ENCODE measurements at places on chromosomes 6 and 20.
A peak's percentile ranks its signal among the peaks of the same experiment; 100 is the strongest.

GRCh38 chr6:4907602-4908001 lies 96.2 kb downstream of the RPP40 start:
- no peak for DNase-seq

DNA sequence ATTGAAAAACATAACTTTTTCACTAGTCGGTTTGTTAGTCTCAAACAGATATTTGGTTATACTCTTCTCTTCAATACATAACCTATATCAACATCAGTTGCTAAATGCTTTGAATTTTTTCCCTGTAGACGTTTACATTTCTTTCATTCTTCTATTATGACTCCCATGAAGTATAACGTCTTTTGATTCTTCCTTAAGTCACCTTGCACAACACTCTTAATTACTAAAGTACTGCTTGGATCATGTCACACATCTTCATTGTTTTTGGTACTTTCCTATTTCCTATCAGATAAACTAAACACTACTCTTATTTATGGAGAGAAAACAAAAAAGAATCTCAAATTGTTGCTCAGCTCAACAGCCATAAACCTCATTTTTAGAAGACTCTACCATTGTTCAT lies 23.0 kb upstream of the BMP5 start:
- no peak for DNase-seq

DNA sequence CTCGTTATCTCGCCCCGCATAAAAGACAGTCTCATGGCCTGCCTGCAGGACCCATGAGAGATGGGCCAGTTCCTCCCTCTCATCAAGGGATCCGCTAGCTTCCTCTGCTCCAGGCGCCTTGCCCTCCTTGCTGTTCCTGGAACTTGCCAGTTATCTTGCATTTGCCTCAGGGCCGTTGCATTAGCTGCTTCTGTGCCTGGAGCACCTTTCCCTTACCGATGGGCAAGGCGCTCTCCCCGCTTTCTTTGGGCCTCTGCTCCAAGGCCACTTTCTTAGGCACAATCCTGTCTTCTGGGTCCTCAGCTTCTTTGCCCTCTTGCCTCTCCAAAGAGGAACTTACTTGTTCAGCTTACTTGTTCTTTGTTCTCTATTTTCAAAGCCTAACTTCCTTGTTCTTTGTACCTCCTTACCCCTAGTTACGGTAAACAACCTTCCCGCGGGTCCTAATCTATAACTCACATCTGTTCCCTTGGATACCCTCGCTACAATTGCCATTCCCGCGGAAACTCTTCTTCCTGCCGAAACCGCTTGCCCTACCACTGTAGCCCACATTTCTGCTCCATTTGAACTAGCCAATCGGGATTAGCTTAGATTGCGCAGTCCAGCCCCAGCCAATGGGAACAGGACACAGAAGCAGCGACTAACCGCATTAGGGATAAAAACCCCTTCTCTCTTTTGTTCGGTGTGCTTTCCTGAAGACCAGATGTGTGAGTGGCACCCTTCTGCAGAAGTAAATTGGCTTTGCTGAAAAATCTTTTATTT lies 887 bp upstream of the NSFL1C start:
- DNase-seq = peak; percentile 4

DNA sequence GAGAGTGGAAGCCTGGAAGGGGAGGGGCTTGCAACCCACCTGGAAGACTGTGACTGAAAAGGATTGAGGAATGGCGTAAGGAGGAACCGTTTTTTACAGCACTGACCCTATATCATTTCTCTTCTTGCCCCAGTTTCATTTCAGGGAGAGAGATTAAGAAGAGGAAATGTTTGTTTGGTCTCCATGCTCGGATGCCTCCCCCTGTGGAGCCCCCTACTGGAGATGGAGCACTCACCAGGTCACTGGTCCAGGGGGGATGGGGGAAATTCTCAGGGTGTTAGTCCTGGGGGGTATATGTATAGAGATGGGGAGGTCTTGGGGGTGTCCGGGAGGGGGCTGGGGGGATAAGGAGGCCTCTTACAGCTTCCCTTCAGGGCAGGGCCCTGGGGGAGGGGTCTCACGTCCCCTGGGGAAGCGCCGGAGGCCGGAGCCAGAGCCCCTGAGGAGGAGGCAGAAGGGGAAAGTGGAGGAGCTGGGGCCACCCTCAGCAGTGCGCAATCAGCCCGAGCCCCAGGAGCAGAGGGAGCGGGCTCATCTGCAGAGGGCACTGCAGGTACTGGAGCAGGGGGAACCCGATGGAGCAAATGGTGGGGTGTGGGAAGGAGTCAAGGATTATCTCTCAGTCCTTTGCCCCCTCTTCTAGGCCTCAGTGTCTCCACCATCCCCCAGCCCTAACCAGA lies 3.2 kb downstream of the CUTA start:
- DNase-seq = no peak

DNA sequence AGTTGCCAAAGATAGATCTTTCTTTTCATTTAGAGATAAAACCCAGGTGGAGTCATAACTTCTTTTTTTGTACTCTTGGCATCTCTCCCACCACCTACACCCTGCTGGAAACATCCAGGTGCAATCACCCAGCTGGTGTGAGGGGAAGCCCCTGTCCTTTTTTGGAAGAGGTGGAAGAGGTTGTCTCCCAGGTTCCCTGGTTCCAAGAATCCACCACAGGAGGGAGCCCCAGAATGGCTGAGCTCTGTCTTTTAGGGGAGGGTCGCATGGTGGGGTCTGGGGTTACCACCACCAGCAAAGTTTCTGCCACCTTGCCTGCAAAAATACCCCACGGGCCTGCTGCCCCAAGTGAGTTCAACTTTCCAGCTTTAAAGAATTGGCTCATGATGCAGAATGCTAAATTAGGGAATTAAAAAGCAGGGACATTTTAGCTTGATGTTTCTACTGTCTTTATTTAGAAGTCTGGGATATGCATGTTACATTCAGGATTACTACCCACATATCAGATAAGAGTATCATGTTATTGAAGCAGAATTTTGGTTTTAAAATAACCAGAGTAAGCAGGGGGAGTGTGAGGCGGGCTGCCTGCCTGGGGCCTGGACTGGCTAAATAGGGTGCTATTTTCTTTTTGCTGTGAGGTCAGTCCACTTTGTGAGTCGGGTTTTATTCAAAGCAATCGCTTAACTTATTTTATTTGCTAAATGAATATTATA lies 11.0 kb downstream of the SMOC2 start:
- DNase-seq = no peak

DNA sequence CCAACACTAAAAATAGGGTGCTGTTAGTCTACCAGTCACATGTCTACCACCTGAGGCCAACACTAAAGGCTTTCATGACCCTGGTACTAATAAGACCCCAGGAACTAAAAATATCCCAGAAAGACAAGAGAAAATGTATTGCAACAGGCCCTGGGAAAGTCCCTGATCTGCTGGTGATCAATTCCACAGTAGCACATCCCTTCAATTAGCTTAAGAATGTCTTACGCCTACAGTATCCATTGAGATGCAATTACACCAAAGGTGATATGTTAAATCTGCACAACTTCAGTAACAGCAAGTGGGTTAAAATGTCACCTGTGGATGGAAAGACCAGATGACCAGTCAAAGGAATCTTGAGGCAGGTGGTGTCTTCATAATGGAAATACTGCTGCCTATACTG lies 3.1 kb downstream of the SEMG1 start:
- DNase-seq = no peak

- no peak for DNase-seq
Measured at GRCh38 chr20:4427940-4428586, 293.6 kb upstream of the PRND start.

DNA sequence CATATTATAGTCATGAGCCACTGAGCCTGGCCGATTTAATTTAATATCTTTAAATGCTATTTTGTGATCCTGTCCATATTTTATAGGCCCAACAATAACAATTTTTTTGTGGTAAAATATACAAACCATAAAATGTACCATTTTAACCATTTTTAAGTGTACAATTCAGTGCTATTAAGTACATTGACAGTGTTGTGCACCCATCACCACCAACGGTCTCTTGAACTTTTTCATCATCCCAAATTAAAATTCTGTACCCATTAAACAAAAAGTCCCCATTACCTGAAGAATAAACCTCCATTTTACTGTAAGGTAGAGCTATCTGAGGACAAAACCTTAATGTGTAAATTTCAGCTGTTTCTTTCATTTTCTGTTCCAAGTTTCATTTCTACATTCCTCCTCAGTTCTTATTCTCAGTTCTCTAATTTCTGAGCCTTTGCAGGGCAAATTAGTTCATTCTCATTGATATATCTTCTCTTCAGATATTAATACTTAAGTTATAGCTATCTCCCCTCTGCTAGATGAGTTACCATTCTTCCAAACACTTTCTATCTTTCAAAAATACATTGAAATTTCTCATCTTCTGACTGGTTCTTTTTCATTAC lies 10.3 kb downstream of the MTO1 start:
- DNase-seq = no peak

- DNase-seq = no peak
Measured at GRCh38 chr6:158014505-158015187, 33.0 kb downstream of the SYNJ2 start.

GRCh38 chr6:127561660-127562059 lies 15.3 kb upstream of the C6orf58 start:
- DNase-seq = no peak

GRCh38 chr20:63162206-63162795 lies 53.6 kb downstream of the YTHDF1 start:
- DNase-seq = no peak

- no peak for DNase-seq
Measured at GRCh38 chr20:37734228-37734985, 40.6 kb downstream of the CTNNBL1 start.
